ENCODE measurements at places on chromosomes 2 and 18. TPM values are rescaled to one million over a fixed set of nuclear protein-coding genes. Genes with fewer than 3 reads are reported as not detected.
A peak's percentile ranks its signal among the peaks of the same experiment; 100 is the strongest.

DNA sequence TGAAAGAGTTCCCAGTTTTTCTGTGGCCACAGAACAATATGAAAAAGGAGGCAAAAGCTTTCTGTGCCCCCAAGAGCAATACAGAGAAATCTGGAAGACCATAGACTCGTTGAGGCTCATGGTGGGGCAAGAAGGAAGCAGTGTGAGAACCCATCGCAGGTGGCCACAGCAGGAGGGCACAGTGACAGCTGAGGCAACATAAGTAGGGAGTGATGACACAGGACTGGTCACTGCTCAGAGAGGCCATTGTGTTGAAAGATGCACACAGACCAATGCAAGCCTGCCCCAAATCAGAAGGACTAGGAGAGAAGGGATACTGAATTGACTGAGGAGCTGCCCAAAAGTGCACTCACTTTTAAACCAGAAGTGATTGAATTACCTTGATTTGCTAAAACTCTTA, 483.6 kb downstream of the EPHA4 start:
- DNase-seq = no peak

DNA sequence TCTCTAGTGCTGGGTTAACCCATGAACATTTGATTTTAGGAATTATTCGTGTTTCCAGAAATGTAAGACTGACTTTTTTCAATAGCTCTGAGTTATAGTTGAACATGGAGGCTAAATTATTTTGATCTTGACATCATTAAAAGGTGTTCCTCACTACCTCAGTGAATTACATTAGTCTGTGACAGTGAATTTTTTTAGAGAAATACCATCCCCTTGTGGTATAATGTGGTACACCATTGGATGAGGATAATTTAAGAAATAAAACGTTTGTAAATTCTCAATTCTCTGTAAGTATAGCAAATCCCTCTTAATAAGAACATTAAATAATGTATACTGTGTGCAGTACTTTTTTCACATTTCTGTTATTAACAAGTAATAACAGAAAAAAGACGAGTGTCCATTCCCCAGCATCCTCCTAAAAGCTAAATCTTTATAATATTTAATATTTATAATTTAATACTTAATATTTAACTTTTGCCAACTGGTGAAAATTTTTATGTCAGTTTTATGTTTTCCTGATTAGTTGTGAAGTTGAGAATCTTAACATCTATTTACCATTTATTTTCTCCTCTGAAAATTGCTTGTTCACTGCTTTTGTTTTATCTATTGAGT, 70.3 kb upstream of the CWC22 start:
- peak; percentile 48 for DNase-seq

GRCh38 chr2:185899366-185899765, 160.8 kb downstream of the FSIP2 start:
- DNase-seq = no peak

DNA sequence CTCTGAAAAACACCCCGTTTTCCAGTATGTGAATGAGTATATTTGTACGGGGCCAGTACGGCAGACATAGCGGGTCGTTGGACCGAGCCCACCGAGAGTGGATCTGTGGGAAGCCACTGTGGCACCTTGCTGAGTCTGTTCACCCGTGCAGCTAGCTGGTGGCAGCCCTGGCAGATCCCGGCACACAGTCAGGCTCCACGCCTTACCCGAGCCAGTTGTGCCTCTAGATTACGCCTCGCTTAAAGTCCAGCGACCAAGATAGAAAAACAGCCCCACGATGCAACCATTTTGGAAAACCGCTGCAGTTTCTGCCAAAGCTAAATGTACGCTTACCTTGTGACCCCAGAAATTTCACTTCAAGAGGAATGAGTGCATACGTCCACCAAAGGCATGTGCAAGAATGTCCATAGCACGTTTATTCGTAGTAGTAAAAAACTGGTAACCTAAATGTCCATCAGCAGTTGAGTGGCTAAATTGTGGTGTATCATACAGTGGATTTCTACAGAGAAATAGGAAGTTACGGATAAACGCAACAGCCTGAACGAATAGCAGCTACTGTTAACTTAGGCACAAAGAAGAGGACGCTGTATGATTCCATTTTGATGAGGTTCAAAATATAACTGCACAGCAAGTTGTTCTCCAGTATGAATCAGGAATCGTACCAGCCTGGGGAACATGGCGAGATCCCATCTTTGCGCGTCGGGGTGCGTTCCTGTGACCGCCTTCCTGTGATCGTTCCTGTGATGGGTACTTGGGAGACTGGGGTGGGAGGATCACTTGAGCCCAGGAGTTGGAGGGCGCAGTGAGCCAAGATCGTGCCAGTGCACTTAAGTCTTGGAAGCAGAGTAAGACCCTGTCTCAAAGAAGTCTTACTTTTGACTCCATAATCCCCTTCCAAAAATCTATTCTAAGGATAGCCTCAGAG, 688 bp upstream of the WDR33 start:
- DNase-seq = peak; percentile 49

GRCh38 chr2:13252615-13253014, 535.9 kb downstream of the TRIB2 start:
- no peak for DNase-seq

DNA sequence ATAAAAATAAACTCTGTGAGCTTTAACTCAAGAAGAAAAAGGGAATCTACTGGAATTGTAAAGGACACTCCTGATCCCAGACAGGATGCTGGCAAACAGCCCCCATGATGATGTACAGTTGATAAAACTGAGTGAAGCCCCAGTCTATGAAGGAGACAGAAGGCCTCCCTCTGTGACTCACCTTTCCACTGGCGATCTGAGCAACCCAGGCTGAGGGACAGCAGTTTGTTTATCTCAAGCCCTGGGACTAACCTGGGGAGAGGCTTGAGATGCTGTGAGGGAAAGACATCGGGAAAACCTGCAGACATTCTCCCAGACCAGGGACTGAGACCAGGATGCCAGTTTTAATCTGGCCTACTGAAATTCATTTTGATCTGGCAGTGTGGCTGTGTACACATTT, 104.5 kb upstream of the CDH2 start:
- peak; percentile 2 for DNase-seq

DNA sequence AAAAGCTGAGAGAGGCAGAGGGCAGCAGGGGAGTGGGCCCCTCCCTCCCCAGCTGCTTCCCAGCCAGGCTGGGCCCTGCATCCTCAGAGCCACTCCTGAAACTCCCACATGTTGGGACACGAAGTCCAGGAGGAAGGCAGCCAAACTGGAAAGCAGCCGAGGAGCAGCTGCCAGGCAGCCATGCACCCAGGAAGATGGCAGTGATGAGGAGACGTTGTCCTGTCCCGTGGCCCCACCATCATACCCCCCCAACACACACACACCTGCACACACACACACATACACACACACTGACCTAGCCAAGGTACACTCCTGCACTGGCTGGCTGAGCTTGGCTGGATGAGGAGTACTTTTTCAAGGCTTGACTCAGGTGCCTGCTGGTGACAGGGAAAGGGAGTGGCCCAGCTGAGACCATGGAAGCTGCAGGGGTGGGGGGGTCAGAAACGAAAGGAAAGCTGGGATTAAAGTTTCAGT, 106.0 kb downstream of the CYP26B1 start:
- DNase-seq = no peak

DNA sequence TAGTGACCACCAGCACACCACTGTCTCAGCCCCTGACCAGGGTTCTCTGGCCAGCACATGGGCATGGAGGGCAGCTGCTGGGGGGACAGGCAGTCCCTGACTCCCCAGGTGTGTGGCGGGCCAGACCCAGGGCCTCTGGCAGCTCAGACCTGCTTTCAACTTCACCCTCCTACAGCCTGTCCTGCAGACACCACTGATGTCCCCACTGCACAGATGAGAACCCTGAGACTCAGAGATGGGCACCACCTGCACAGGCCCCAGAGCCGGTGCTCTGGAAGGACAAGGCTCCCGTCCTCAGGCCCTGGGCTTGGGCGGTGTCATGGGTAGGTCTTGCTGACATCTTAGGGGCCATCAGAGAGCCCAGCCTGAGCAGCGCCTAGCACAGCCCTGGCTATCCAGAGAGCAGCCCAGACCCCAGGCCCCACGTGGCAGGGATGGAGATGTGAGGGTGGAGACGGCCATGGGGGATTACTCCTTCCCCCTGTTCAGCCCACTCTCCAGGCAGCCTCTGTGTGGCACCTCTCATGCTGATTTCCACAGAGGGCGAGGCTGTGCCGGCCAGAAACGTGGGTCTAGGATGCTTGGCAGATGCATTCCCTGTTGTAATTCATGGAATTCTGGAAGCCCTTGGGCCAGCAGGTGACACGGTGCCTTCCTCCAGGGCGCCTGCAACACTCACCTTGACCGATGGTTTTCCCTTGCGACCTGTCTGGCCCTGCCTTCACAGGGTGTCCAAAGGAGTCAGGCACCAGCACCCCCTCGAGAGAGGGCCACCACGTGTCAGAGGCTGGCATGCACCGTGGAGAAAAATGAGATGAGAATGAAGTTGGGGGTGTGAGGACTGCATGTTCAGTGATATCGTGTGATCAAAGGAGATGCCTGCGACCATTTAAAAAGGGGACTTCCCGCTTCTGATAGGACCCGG, 61.2 kb upstream of the GLI2 start:
- no peak for DNase-seq

- no peak for DNase-seq
These were observed 268.9 kb downstream of the ADCYAP1 start for GRCh38 chr18:1173593-1173992.

DNA sequence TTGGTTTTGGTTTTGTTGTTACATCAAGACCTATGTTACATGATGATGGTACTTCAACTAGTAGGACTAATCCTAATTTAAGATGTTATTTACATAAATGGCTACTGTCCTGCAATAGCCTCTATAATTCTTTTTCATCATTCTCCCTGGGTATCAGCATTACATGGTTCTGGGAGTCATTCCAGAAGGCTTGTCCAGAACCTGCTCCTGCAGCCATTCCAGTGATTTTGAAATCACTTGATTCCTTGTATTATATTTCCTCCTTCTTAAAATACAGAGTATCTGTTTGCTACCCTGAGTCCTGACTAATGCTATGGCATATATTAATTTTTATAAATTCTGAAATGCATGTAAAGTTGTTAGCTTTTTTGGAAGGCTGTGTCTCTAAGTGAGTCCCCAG, 400.5 kb upstream of the MEIS1 start:
- no peak for DNase-seq

GRCh38 chr2:8378016-8378810, 303.6 kb upstream of the ID2 start:
- DNase-seq = no peak

GRCh38 chr2:131067465-131068125, 25.7 kb downstream of the FAM168B start:
- DNase-seq = no peak

GRCh38 chr2:9646196-9647030, 15.6 kb upstream of the YWHAQ start:
- DNase-seq = no peak

- peak; percentile 76 for DNase-seq
These were observed 2.3 kb downstream of the EMX1 start for GRCh38 chr2:72919414-72920317.

- no peak for DNase-seq
These were observed 235.4 kb downstream of the PIEZO2 start for GRCh38 chr18:10913919-10914318.

- no peak for DNase-seq
These were observed 2.7 kb upstream of the ESPNL start for GRCh38 chr2:238097201-238097987.

- DNase-seq = no peak
These were observed 37.1 kb downstream of the ZNF532 start for GRCh38 chr18:58901783-58902182.

GRCh38 chr2:201450954-201451291, 335 bp downstream of the TRAK2 start:
- peak; percentile 34 for DNase-seq

The TMEM200C gene
- total RNA-seq = 6.1 TPM

The INO80D gene
- total RNA-seq = 33.9 TPM

The GAREM1 gene
- 5.6 TPM for total RNA-seq

The CERKL gene
- not detected for total RNA-seq

The SOS1 gene
- total RNA-seq = 21.9 TPM

The STARD6 gene
- not detected for total RNA-seq

The NT5C1B gene
- not detected for total RNA-seq

The CRACDL gene
- total RNA-seq = 0.14 TPM

The GPR55 gene
- total RNA-seq = not detected

The TTN gene
- total RNA-seq = 8.3 TPM
